ENCODE measurements at places on chromosomes 3 and 15. TPM values are rescaled to one million over a fixed set of nuclear protein-coding genes. Genes with fewer than 3 reads are reported as not detected.

Gene CISH
- 24.6 TPM for total RNA-seq

Gene CD86
- total RNA-seq, result 0.96 TPM

Gene P3H2
- total RNA-seq, result 0.49 TPM

Gene EXD1
- total RNA-seq, result not detected

Gene UPK1B
- not detected for total RNA-seq

Gene ANKRD63
- 1.9 TPM for total RNA-seq

Gene KY
- total RNA-seq, result 6.8 TPM

All from heart right ventricle (tissue), 16 donors.